ENCODE measurements at places on chromosomes 7 and 10. TPM values are rescaled to one million over a fixed set of nuclear protein-coding genes. Genes with fewer than 3 reads are reported as not detected.

CALHM1 gene
- not detected for polyA plus RNA-seq

PDGFA gene
- 17.4 TPM for polyA plus RNA-seq

MEST gene
- polyA plus RNA-seq: 122 TPM

TBX20 gene
- not detected for polyA plus RNA-seq

GRK5 gene
- 20.8 TPM for polyA plus RNA-seq

PNLIPRP2 gene
- polyA plus RNA-seq: not detected

ZNF853 gene
- polyA plus RNA-seq: 2.0 TPM

NUDCD3 gene
- 78.2 TPM for polyA plus RNA-seq

OPN1SW gene
- not detected for polyA plus RNA-seq

ATP5F1C gene
- 217 TPM for polyA plus RNA-seq

ANKRD30A gene
- polyA plus RNA-seq: not detected

COL13A1 gene
- polyA plus RNA-seq: 9.8 TPM

PLAC9 gene
- 19.3 TPM for polyA plus RNA-seq

HTR7 gene
- polyA plus RNA-seq: 0.17 TPM

PDE1C gene
- 19.6 TPM for polyA plus RNA-seq

USP6NL gene
- 7.7 TPM for polyA plus RNA-seq

CRHR2 gene
- not detected for polyA plus RNA-seq

CPVL gene
- not detected for polyA plus RNA-seq

GDF2 gene
- not detected for polyA plus RNA-seq

PLXDC2 gene
- polyA plus RNA-seq: 0.47 TPM

TEX47 gene
- not detected for polyA plus RNA-seq

HNRNPF gene
- 172 TPM for polyA plus RNA-seq

SSBP1 gene
- polyA plus RNA-seq: 55.0 TPM

NAT16 gene
- polyA plus RNA-seq: 0.02 TPM

SEMA3D gene
- polyA plus RNA-seq: 27.7 TPM

DYDC2 gene
- not detected for polyA plus RNA-seq

ERVW-1 gene
- not detected for polyA plus RNA-seq

ADGRA1 gene
- not detected for polyA plus RNA-seq

WDFY4 gene
- polyA plus RNA-seq: not detected

ATAD1 gene
- polyA plus RNA-seq: 13.7 TPM

PTEN gene
- polyA plus RNA-seq: 66.9 TPM

CACNB2 gene
- 0.12 TPM for polyA plus RNA-seq

WASHC2A gene
- polyA plus RNA-seq: 38.1 TPM

LRMDA gene
- 0.12 TPM for polyA plus RNA-seq

ADAM22 gene
- 0.06 TPM for polyA plus RNA-seq

ARPC1A gene
- polyA plus RNA-seq: 206 TPM

SDK1 gene
- 0.01 TPM for polyA plus RNA-seq

ACTR1A gene
- 178 TPM for polyA plus RNA-seq

UCMA gene
- polyA plus RNA-seq: not detected

HSPA12A gene
- 7.9 TPM for polyA plus RNA-seq
